ENCODE measurements at places on chromosomes 5 and 9.

- DNase-seq, result no peak
These were observed 2.8 kb downstream of the FAM174A start for GRCh38 chr5:100537946-100538345.

DNA sequence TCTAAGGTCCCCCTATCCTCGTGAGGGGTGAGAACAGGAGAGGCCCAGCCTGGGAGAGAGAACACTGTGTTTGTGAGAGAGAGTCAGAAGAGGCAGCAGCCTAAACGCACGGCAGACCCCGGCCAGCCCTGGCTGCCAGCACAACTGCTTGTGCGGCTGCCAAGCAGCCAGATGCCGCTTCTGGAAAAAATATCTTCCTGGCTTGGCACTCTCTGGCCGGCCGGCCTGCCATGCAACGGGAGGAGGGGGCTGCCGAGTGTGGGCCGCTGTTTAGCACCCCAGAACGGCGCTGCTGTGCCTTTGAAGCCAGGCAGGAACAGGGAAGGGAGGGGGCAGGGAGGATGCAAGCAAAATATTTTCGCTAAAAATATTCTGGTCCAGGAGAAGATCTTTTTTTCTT, 105.0 kb downstream of the FGF18 start:
- peak; percentile 75 for DNase-seq

GRCh38 chr5:6280425-6281100, 97.8 kb downstream of the MED10 start:
- DNase-seq, result no peak

GRCh38 chr9:77887662-77888061, 143.9 kb downstream of the GNAQ start:
- DNase-seq, result no peak

GRCh38 chr9:21404146-21404545, 4.8 kb upstream of the IFNA8 start:
- DNase-seq, result no peak

DNA sequence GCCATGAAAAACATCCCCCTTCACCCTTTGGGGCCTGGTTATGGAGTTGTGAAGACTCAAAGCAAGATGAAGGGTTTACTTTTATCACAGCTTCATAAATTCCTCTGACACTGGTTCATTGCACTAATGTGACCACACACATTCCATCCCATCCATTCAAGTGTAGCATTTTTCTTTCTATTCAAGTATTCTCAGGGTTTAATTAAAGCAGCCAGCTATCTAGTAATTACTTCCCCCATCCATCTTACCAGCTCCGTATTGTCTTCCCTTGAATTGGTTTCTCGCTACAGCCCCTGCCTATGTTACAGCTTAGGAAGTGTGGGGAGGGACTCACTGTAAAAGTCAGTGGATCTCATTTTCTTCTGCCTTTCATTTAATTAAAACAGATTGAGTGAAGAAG, 387.0 kb upstream of the RFX3 start:
- no peak for DNase-seq

GRCh38 chr5:172178301-172178987, 9.6 kb downstream of the STK10 start:
- no peak for DNase-seq

DNA sequence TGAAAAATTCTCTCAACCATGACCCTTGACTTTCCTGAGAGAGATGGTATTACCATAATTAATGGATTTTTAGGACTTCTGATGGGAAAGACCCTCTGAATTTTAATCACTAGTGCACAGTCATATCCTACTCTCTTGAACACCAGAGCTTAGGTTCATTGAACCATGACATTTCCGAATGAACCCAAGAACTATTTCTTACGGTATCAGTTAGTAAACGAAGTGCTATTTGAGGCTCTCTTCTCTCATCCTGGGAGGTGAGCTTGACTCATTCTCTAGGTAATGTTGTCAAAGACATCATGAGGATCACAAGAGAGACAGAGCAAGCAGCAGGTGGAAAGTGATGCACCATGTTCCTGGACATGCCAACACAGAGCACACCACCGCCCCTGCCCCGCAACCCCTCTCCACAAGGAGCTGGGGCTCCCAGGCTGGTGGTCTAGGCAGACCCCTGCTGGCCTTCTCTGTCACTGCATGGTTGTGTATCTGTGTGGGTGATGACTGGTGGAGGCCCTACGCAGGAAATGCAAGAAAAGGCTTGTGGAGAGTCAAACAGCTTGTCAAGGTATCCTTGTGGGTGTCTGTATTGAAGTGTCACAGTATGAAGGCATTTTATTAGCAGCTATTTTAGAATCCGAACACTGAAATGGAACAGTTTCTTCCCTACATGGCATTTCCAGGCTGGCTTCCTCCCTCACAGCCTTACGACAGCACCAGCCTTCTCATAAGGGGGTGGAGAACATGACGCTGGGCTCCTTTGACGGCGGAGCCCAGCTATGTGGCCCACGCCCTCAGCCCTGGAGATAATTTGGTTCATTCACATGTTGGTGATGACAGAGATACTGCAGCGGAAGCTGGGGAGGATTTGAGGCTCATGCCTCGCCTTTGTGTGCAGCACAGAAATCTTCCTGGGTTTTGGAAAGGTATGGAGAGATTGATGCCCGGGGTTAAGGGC, 297.6 kb downstream of the NTRK2 start:
- DNase-seq, result no peak

GRCh38 chr9:71716138-71716909, 52.0 kb downstream of the CEMIP2 start:
- no peak for DNase-seq

- DNase-seq, result no peak
These were observed 67.6 kb upstream of the TMC1 start for GRCh38 chr9:72453797-72454196.

DNA sequence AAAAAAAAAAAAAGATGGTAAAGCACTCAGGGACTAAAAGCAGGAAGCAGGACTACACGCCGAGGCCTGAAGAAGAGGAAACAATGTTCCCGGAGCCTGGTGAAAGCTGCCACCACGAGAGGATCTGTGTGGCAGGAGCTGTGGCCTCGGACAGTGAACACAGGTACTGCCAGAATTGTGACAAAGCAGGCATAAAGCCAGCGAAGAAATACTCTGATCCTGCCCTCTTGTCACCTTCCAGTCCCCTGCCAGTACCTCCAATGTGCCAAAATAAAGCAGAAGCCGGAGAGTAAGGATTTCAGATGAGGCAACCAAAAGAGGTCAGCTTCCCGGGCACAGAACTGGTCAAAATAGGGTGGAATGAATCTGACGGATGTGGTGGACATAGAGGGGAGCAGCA, 211.5 kb upstream of the TARS1 start:
- no peak for DNase-seq

GRCh38 chr9:91534374-91534773, 110.7 kb upstream of the NFIL3 start:
- DNase-seq, result no peak

GRCh38 chr9:98341157-98342097, 86.0 kb upstream of the TBC1D2 start:
- DNase-seq, result no peak

GRCh38 chr9:31588006-31588405, 796.4 kb upstream of the ACO1 start:
- DNase-seq, result no peak

- peak; percentile 83 for DNase-seq
These were observed at the start of gene MAP1B for GRCh38 chr5:72107131-72107900. Gene MAP1B (plus strand): TSS chr5:72107475. CDS start chr5:72107532, 57 bp downstream.

GRCh38 chr9:114487607-114488300, 17.5 kb downstream of the WHRN start:
- peak; percentile 51 for DNase-seq

DNA sequence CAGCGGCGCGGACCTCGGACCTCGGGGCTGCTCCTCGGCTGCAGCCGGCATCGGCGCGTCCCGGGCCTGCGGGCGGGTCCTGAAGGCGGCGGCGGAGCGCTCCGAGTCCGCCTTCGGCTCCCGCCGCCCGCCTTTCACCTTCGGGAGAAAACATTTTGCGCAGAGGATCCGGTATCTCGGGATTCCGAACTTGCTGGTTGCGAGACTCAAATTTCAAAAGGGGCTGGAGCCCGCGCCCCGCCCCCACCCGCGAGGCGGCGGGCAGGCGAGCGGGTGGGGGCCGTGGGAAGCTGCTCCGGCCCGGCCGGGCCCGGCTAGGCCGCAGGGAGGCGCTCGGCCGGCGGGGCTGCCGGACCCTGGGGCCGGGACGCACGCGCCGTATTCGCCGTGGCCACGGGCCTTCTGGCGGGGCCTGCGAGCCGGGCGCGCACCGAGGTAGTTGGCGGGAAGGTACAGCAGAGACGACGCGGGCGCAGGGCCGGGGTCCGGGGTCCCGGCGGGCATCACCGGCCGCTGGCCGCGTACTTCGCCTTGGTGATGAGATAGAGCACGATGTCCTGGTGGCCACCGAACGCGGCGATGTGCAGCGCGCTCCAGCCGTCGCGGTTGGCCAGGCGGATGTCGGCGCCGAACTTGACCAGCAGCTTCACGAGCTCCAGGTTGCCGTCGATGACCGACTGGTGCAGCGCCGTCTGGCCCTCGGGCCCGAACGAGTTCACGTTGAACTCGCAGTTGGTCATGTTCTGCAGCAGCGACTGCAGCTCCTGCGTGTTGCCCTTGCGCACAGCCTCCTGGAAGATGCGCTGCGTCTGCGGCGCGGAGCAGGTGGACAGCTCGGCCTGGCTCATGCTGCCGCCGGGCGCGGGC, 757 bp downstream of the NRARP start:
- peak; percentile 50 for DNase-seq

GRCh38 chr5:16759147-16759773, 142.5 kb upstream of the RETREG1 start:
- DNase-seq, result no peak

DNA sequence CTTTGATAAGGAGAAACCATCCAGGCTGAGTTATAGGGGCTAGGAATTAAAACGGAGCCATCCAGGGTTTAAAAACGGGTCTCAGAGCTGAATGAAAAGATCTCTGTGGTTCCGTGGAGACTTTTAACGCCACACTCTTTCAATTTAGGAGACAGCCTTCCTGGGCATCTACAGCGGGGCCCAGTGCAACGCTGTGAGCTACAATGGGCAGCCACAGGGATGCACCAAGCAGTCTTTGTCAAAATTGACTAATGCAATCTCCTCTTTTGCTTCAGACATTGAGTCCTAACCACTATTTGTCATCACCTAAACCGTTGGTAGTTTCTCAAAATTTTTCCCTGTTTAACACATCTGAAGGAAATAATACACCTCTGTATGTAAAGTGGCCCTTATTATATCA, 96.6 kb upstream of the ABCA1 start:
- DNase-seq, result no peak
